ENCODE measurements at places on chromosomes 7 and 10. TPM values are rescaled to one million over a fixed set of nuclear protein-coding genes. Genes with fewer than 3 reads are reported as not detected.

DNA sequence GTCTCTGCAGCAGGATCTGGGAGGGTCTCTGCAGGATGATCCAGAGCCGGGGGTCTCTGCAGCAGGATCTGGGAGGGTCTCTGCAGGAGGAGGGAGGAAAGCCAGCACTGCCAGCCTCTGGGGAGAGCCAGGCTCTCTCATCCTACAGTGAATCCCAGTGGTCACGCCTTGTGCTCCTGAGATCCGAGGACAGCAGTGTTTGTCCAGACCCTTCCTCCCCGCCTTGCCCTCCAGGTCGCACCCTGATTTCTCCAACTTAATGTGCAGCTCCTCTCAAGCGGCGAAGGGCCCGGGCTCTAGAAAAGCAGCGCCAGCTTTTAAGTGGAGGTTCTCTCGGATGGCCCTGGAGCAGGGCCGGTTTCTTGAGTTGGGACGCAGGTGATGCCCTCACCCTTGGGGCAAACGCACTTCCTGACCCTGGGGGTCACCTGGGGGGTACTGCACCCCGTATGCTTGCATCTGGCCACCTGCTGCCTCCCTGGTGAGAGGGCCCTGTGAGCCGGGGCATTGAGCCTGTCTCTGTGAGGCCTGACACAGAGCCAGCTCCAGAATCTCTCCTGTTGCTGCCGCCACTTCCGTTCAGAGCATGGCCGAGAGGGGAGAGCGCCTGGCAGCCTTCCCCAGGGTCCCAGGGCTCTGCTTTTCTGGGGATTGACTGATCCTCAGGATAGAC lies 111.6 kb downstream of the ACTR3B start:
- no peak for DNase-seq

GRCh38 chr7:79287981-79288380 lies 165.5 kb downstream of the MAGI2 start:
- DNase-seq: no peak

GPRIN2 gene
- total RNA-seq: not detected

GRCh38 chr10:72223743-72224101 lies 7.6 kb upstream of the ASCC1 start:
- DNase-seq: no peak

KRIT1 gene
- 38.1 TPM for total RNA-seq

CLDN3 gene
- total RNA-seq: not detected

Data from H4 (cell line).